Stimulated activated CD4-positive, alpha-beta T cell treated with anti-CD3 and anti-CD28 coated beads, TNF-alpha, amount 100 ng/mL, for 24 hours (primary cell): ENCODE measurements at places on chromosomes 2 and 18.

GRCh38 chr18:79554945-79555645 lies 124.5 kb upstream of the CTDP1 start:
- no peak for DNase-seq

- no peak for DNase-seq
Observed at GRCh38 chr2:201781557-201782051, 871 bp upstream of the ALS2 start.

DNA sequence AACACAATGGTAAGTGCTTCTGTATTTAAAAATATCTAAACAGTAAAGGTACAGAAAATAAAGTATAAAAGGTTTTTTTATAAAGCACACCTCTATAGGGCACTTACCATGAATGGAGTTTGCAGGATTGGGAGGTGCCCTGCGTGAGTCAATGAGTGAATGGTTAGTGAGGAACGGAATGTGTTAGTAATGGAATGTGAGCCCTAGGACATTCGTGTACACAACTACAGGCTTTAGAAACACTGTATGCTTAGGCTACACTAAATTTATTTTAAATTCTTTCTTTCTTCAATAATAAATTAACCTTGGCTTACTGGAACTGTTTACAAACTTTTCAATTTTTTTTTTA lies 337.9 kb upstream of the SLC39A10 start:
- DNase-seq = no peak

DNA sequence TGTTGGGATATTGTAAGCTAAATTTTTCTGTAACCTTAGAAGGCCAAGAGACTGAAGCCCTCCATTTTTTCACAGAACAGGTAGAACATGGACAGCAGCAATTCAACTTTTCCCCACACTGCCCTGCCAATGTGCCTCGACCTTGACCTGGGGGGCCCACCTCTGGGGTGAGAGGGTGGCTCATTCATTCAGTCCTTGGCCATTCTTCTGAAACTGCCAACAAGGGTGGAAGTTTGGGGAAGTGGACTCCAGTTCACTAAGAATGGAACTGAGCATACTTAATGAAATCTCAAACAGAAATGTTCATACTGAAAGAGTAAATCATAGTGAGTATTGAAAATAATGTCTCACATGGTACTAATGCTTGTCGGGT lies 1.1 kb downstream of the EEF1B2 start:
- no peak for DNase-seq

DNA sequence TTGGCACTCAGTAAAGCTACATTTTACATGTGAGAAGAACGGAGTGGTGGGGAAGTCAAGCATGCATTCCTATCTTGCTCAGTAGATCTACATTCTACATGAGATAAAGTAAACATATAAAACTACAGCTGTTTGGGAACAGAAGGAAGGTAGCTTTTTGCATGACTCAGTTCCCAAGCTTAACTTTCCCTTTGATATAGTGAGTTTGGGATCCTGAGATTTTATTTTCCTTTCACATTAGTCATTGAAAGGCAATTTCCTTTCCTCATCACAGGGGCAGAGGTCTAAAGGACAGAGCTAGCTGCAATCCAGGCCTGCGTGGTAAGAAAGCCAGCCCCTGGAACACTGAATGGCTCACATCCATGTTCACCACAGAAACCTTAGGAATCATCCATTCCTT lies 257.2 kb downstream of the SRBD1 start:
- DNase-seq = no peak

GRCh38 chr2:68946117-68946516 lies 6.6 kb downstream of the GKN2 start:
- DNase-seq = no peak

- no peak for DNase-seq
Observed at GRCh38 chr2:203721781-203722300, 15.4 kb downstream of the CD28 start.

DNA sequence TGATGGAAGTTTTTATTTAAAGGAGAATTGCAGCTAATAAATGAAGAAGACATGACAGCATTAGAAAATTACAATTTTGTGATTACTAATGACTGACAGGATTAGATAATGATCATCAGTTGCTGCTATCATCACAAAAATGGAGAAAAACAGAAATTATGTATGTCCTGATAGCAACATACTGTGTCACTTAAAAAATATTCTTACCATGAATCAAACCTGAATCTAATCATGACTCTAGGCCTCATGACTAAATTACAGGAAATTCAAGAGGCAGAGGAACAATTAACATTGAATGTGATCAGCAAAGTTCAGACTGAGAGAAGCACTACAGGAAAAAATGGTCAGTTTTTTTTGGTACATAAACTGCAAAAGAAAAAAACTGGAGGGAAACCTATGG lies 147.8 kb downstream of the PMAIP1 start:
- no peak for DNase-seq

DNA sequence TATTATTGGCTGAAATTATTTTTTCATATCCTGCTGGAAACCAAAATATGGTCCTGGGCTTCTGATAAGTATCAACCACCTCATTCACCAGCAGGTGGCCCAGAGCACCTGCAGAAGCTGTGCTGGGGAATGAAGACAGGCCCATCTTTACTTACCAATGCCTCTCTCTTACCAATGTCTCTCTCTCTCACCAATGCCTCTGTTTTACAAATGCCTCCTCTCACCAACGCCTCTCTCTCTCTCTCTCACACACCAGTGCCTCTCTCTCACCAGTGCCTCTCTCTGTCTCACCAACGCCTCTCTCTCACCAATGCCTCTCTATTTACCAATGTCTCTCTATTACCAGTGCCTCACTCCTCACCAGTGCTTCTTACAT lies 2.3 kb upstream of the MAL start:
- DNase-seq = no peak

GRCh38 chr18:11511434-11512095 lies 97.8 kb upstream of the SLC35G4 start:
- DNase-seq = no peak

DNA sequence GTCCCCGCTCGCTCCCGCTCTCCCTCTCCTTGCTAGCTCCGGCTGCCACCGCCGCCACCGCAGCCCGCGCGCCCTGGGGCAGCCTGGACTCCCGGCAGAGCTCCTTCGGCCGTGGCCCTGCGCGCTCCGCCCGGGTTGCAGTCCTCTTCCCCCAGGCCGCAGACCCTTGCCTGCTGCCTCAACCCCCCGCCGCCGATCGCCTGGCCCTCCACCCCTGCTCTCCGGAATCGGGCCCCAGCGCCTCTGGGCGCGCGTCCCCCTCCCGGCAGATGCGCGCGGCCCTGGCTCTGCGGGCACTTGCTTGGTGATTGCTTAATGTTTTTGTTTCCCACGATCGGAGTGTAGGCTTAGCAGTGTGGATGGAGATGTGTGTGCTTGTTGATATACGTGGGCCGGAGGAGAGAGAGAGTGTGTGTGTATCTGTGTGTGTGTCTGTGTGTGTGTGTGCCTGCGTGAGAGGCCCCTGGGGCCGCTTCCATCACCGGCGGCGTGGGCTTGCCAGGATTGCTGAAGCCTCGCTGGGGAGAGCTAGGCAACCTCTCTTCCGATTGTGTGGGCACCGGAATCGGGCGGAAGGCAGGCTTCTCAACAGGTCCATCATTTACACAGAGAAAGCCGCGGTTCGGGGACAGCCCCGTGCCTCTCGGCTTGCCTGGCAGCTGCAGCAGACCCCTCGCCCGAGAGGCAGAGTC lies 877 bp downstream of the INHBB start:
- DNase-seq = no peak

DNA sequence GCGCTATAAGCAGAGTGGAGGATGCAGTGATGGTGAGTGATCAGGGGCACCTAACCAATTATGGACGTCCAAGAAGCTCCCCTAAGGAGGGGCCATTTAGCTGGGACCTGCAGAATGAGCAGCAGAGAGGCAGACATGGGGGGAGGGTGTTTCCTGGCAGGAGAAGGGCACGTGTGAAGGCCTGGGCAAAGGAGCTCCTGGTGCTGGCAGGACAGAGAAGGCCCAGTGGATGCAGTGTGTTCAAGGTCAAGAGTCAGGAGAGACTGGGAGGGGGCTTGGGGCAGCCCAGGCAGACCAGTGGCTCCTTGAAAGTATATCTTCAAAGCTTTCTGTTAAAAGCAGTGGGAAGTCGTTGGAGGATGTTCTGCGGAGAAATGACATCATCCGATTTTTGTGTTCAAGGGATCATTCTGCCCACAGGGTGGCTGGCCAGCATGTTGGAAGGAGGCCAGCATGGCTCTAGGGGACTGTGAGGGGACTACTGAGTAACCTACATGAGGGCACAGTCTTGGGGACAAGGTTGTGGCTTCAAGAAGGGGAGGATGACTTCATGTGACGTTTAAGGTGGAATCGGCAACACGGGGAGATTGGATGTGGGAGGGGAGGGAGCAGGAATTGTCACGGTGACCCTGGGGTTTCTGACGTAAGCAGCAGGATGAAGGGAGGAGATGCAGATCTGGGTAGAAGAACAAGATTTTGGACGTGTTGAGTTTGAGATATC lies 9.0 kb upstream of the CIB4 start:
- DNase-seq = no peak

GRCh38 chr2:71505770-71506140 lies 52.4 kb downstream of the DYSF start:
- no peak for DNase-seq

- no peak for DNase-seq
Observed at GRCh38 chr2:84301717-84302116, 157.4 kb downstream of the SUCLG1 start.

GRCh38 chr2:239066597-239066996 lies 218.7 kb downstream of the TWIST2 start:
- DNase-seq = no peak

DNA sequence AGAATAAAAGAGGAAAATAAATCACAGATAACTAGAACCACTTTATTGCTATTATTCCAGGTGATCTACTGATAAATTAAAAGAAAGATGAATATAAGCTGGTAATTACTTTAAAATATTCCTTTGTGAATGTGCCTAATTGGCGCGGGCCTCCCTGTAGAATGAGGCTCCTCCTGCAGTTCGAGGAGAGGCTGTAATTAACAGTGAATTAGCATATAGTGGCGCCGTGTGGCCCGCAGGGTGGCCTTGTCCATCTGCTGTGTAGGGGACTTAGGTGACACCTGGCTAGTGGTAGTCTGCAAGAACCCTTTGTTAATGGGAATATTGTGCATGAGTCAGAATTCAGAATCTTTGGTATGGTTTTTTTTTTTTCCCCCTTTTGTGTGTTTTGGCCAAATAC lies 119.8 kb downstream of the AGAP1 start:
- DNase-seq = no peak

- peak; percentile 39 for DNase-seq
Observed at GRCh38 chr18:38940863-38941531, 1375.4 kb upstream of the CELF4 start.

DNA sequence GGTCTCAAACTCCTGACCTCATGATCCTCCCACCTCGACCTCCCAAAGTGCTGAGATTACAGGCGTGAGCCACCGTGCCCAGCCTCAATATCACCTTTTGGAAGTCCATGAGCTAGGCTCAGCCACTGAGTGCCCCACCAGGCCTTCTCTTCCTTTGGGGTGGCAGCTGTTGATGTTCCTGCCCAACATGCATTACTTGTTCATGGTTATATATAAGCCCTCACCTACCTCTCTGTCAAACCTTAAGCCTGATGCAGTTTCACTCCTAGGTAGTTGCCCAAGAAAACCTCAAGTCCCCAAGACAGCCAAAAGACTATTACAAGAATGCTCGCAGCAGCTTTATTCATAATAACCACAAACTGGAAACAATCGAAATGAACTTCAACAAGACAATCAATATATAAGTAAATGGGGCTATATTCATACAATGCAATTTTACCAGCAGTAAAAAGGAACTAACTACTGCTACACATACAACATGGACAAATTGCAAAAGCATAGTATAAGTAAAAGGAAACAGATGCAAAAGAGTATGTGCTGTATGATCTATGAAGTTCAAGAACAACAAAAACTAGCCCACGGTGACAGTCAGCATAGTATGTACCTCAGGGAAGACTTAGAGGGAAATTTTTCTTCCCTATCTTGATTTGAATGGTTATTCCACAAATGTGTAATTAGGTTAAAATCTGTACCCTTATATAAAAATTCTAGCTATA lies 59.6 kb upstream of the REL start:
- no peak for DNase-seq

- DNase-seq = no peak
Observed at GRCh38 chr18:3089579-3089978, 76.6 kb upstream of the LPIN2 start.

- peak; percentile 62 for DNase-seq
Observed at GRCh38 chr18:111306-112014, 46.9 kb upstream of the USP14 start.

GRCh38 chr2:177784745-177785067 lies 287.9 kb downstream of the PDE11A start:
- no peak for DNase-seq

DNA sequence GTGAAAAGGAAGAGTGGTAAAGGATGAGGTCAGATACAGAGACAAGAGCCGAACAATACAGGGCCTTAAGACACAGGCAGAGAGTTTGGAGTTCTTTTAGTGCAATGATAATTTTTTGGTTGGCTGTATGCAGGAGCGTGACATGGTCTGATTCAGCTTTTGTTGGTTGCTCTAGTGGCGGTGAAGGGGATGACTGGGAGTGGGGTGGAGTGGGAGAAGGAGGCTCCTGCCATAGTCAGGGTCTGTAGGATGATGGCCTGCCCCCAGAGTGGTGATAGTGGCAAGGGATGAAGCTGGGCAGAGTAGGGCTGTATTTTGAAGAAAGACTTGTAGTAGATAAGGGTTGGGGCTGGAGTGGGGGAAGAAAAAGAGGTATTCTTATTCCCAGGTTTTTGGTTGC lies 306.6 kb upstream of the VWC2L start:
- DNase-seq = no peak

- no peak for DNase-seq
Observed at GRCh38 chr2:181104512-181105115, 124.2 kb downstream of the UBE2E3 start.

GRCh38 chr2:241818229-241818942 lies 9.4 kb downstream of the NEU4 start:
- no peak for DNase-seq

DNA sequence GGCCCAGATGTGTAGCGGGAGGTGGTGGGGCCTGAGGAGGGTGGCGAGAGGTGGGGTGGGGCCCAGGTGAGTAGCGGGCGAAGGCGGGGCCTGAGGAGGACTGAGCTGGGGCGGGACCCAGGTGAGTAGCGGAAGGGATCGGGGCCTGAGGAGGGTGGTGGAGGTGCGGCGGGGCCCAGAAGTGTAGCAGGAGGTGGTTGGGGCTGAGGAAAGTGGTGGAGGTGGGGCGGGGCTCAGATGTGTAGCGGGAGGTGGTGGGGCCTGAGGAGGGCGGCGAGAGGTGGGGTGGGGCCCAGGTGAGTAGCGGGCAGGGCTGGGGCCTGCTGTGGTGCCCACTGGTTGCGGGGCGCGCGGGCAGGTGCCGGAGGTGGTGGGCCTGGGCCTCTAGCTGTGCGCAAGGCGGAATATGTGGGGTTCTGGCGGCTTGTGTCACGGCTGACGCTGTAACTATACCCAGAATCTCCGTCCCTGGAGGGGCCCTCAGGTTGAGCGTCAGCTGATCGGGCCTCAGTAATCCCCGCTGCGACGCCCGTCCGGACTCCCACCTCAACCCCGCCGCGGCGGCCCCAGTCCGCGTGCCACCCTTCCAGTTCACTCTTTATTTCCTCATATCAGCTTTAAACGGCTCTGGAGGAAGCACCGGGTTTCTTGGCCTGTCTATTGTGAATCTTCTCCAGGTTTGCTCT lies 866 bp upstream of the SF3B6 start:
- DNase-seq = no peak

- no peak for DNase-seq
Observed at GRCh38 chr2:117762454-117762853, 52.0 kb upstream of the DDX18 start.
